ENCODE measurements at places on chromosomes 11 and 22.

GRCh38 chr11:61297746-61298145 lies 2.6 kb upstream of the VWCE start:
- peak; percentile 64 for DNase-seq

DNA sequence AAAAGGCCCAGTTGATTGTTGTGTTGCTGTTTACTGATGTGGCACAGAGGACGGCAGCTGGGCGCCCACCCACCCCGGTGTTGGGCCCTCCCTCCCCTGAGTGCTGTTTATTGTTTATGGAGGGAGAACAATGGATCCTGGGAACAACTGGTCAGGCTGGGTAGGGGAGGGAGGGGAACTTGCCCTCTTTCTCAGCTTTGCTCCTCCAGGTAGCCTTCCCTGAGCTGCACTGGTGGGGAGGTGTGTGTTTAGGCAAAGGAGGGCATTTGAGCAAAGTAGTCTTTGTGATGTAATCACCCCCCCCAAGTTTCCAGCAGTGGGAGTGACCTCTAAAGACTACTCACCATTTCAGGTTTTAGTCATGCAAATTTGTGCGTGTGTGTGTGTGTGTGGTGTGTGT lies 1035.3 kb downstream of the NTM start:
- no peak for DNase-seq

- no peak for DNase-seq
These were observed 29.4 kb upstream of the XKR3 start for GRCh38 chr22:16854631-16855030.

DNA sequence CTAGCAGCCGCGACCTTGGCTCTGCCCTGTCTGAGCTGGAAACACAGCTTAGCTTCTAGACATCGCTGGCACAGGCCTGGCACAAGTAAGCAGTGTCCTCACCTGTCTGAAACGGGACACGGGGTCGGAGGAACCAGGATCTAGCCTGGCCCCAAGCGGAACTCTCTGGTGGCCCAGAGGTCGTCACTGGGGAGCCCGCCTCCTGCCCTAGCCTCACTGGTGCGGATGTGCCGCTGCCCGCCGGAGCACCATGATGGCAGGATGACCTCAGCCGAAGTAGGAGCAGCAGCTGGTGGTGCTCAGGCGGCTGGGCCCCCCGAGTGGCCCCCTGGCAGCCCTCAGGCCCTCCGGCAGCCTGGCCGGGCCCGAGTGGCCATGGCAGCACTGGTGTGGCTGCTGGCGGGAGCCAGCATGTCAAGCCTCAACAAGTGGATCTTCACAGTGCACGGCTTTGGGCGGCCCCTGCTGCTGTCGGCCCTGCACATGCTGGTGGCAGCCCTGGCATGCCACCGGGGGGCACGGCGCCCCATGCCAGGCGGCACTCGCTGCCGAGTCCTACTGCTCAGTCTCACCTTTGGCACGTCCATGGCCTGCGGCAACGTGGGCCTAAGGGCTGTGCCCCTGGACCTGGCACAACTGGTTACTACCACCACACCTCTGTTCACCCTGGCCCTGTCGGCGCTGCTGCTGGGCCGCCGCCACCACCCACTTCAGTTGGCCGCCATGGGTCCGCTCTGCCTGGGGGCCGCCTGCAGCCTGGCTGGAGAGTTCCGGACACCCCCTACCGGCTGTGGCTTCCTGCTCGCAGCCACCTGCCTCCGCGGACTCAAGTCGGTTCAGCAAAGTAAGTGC lies 871 bp downstream of the SLC35E4 start:
- DNase-seq, result no peak

DNA sequence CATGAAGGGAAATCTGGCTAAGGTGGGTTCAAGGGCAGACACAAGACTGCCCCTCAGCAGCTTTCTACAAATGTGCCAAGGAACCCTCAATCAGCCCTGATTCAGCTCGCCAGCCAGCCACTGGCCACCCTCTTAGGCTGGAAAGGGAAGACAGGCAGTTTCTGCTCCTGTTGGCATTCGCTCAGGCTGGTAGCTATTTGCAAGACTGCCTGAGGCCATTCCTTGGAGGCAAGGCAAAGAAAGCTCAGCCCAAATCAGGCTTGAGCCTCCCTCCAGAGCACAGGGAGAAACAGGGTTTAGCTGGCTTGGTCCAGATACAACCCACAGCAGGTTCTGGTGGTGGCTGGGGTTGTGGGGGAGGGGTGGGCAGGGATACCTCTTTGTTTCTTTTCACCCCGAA lies 19.2 kb downstream of the TP53I11 start:
- DNase-seq, result no peak

GRCh38 chr22:47098121-47098520 lies 335.7 kb downstream of the TBC1D22A start:
- DNase-seq, result no peak
